HS-5 (cell line): ENCODE measurements at places on chromosomes 2 and 18.

GRCh38 chr2:141417246-141417797, 713.5 kb downstream of the LRP1B start:
- no peak for DNase-seq

DNA sequence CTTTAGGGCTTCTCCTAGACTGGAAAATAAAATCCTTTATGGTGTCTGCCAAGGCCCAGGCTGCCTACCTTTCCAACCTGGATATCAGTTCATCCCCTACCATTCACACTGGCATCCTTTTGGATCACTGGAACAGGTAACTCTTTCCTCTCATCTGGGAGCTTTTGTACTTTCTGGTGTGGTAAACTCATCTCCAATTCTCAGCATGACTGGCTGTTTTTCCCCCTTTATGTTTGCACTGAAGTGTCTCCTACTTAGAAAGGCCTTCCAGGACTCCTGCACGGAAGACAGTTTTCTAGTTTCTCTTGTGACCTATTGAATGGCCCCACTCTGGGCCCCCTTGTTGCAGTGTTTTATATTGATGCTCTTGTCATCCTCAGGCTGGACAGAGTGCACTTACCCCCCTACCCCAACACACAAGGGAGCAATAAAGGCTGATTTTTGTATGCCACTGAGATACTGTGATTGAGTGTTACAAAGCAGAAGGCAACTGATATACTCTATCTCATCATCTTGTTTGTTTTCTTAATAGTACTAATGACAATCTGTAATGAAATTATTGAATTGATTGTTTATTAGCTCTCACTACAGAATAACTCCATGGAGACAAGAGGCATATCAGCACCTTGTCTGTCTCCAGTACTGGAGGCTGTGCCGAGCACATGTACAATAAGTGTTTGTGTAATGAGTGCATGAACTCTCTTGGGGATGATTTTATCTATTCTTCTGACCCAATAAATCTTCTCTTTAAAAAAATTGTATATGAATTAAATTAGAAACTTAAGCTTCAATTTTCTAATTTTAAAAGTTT, 129.9 kb downstream of the PIEZO2 start:
- no peak for DNase-seq

- no peak for DNase-seq
These were observed 196.8 kb downstream of the SLC8A1 start for GRCh38 chr2:40255103-40255502.

GRCh38 chr18:74115046-74115445, 32.6 kb downstream of the FBXO15 start:
- no peak for DNase-seq

DNA sequence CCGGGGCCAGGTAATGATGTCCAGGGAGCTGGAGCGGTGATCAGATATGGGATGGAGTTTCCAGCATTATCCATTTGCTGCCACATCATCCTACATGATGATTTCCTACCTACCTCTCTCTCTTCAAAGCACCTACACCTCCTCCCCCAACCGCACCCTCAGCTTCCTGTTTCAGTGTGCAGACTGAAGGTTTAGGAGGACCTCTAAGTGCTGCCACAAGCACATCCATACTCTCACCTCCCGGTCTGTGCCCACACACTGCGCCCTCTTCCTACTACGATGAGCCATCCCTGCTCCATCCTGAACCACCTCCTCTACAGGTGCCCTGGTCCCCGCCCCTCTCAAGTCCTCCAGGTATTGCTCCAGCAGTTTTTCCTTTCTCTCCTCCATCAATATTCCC, 123.7 kb downstream of the ALPK2 start:
- no peak for DNase-seq

- DNase-seq = peak; percentile 75
These were observed 4.7 kb upstream of the DNAJB2 start for GRCh38 chr2:219274361-219274921.

- no peak for DNase-seq
These were observed 3.9 kb downstream of the DUSP28 start for GRCh38 chr2:240563951-240564560.

DNA sequence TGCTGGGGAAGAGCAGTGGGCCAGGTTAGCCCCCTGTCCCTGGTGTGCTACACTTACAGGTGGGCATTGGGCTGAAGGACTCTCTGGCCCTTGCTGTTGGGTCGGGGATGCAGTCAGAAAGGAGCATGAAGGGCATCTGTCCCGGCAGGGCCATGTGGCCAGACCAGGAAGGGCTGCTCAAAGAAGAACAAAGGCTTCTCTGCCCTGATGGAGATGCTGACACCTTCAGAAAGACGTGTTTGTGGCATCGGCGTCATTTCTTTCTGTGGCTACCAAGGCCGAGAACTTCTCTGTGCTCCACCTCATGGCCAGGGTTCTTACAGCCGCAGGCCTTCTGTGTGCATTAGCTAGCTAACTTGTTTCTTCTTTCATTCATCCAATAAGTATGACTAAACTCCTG, 239.1 kb downstream of the FAM210A start:
- no peak for DNase-seq

GRCh38 chr2:217382794-217383193, 522.9 kb upstream of the TNP1 start:
- DNase-seq = no peak

GRCh38 chr2:217339753-217340152, 479.9 kb upstream of the TNP1 start:
- DNase-seq = no peak

DNA sequence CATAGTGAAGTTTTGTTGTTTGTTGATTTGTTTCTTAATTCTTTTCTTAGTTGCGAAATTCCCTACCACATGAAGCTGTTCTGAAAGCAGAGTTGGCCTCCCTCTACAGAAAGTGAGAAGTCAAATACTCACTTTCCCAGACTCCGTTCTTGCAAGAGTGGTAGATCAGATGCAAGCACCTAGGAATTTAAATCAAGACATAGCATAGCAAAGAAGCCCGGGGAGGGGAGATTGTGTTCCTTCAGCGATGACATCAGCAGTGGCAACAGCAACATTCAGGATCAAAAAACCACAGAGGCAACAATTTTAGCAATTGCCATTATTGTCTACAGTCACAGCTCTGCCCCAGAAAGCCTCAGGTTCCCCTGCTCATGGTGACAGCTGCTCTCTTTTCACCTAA, 580.0 kb downstream of the RNF144A start:
- no peak for DNase-seq

DNA sequence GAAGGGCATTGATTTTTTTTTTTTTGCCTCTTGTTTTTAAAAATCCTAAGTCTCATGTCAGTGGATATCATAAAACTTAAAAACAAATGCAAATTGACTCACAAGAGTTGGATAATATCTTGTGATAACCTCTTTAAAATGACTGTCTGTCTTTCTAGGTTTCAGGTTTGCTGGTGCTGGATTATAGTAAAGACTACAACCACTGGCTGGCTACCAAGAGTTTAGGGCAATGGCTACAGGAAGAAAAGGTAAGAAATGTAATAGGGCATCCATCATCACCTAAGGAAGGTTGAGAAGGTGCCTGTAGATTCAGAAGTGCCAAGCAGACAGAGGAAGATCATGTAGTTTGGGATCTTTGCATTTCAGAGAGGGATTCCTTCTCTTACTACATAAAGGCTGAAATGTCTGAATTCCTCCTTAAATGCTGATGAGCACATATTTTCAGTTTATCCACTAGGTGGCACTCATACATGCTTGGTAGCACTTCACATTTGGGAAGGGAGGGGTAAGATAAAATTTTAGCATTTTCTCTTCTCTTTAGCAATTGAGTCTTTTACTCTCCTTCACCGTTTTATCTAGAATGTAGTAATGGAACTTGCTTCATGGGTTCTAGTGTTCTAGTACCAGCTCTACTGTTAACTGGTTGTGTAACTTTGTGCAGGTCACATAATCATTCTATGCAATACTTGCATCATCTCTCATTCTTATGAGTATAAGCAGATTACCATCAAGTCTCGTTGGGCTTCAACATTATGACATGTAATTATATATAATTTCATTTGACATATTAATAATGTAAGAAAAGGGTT, 21.1 kb downstream of the CPS1 start:
- peak; percentile 47 for DNase-seq

- DNase-seq = no peak
These were observed 131.7 kb downstream of the TAF4B start for GRCh38 chr18:26357960-26358359.

- DNase-seq = no peak
These were observed 156.9 kb upstream of the ITGA6 start for GRCh38 chr2:172270278-172271079.

GRCh38 chr2:7436096-7436906, 519.1 kb downstream of the RNF144A start:
- DNase-seq = no peak

DNA sequence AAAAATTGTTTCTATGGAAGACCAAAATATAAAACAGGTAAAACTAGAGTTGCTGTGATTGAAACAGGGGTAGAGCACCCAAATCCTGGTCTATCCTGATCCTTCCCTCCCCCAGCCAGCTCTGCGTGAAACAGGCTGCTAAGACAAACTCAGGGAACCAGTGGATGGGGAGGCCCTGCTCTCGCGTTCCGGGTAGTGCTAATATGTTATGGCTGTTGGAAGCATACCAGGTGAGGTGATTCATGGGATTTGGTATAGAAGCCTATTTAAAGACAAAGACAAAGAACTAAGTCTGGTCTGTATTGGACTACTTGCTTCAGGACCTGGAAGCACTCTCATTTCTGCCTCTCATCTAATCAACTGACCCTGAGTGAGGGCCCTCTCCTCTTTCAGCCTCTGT, 63.0 kb upstream of the CCBE1 start:
- no peak for DNase-seq

GRCh38 chr2:221120643-221121042, 451.5 kb downstream of the EPHA4 start:
- no peak for DNase-seq

- DNase-seq = no peak
These were observed 68.9 kb upstream of the CBLN2 start for GRCh38 chr18:72612894-72613533.

DNA sequence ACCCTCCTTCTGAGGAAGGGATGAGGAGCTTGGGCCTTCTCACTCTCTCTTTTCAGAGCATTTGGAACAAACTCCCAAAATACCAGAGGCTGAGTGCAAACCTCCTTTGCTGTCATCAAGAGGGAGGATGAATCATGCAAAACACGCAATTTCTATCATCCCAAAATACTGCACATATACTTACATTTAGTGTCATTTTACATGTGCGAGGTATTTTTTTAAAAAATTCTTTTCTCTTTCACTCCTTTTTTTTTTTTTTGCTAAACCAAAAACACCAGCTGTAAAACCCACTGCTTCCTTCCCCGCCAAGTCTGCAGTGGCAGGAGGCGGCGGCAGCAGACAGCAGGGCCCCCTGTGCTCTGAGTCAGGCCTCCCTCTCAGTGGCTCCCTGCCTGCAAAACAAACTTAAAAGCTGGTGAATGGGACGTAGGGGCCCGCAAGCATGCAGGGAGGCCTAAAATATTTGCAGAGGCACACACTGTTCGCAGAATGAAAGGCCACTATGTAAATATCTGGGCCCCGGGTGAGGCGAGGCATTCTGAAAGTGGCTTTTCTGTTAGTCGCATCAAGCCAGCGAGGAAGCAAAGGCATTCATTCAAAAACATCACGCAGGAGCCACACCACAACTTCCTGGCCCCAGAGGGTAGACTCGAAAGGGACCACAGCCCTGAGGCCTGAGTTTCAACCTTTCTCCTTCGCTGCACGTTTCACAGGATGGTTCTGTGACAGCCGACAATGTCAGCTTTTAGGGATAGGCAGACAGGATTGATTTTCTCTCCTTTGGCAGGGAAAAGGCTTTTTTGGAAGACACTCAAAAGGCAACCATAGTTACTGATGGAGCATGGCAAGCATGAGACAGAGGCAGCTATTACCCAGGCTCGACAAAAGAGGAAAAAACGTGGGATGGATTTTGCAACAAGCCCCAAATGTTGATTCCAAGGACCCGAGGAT, 73.4 kb downstream of the ACTR2 start:
- peak; percentile 76 for DNase-seq

GRCh38 chr2:147789287-147789686, 55.5 kb upstream of the ACVR2A start:
- no peak for DNase-seq

DNA sequence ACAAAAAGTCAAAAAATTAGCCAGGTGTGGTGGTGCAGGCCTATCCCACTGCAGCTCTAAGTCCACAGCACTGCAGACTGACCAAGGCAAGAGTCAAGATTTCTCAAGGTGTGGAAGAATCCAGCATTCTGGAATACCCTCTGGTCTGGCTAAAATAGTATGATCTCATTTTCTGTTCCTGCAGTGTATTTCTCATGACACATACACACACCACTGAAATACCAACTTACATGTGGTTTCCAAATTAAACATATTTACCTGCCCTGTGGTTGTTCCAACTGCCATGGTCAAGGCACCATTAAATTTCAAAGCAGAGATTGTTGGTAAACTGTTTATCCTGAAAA, 30.9 kb downstream of the NOL10 start:
- no peak for DNase-seq

DNA sequence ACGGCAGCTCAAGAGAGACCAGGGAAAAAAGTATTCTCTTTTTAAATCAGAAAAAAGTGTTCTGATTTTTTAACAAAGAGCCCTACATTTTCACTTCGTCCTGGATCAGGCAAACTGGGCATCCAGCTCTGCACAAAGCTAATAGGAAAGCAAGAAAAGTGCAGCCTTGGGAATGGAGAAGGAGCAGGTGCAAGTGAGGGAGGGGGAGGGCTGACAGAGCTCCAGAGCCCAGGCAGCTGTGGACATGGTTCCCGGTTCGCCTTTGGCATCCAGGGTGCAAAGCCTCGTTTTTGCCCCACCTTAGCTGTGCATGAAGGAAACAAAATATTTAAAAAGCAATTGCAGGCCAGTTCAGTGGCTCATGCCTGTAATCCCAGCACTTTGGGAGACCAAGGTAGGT, 82.2 kb downstream of the FAM124B start:
- no peak for DNase-seq

GRCh38 chr2:19783935-19784334, 117.8 kb downstream of the TTC32 start:
- no peak for DNase-seq

DNA sequence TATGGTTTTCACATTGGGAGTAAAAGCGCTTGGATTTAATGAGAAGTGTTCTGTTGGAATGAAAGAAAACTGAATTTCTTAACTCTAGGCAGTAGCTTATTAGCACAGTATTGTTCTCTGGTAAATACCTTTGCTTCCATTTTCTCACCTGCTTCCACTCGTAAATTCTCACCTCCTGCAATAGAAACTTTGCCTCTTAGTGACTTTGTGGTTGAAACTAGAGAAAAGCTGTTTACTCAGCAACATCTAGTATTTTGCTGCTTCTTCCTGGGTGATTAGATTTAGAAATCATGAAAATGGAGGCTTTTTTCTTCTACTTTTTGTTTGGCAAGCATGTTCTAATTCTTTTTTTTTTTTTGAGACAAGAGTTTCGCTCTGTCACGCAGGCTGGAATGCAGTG, 385.4 kb downstream of the SPAG16 start:
- DNase-seq = no peak

- DNase-seq = no peak
These were observed 454.9 kb downstream of the LPIN1 start for GRCh38 chr2:12201369-12201768.

DNA sequence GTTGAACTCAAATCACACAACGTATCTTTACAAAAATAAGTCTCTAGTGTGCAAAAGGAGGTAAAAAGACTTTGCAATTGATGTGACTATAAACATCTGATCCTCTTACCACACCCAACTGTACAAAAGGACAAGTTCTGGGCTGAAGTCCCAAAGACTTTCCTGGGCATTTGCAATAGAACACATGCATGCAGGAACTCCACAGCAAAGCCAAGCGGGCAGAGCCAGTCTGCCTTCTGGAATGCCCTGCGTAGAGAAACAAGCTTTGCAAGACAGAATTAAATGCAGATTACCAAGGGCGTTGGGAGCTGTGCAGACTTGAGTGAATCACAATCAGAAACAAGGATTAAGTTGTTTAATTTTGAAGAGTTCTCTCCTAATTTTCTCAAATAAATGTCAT, 208.4 kb upstream of the ZNF521 start:
- DNase-seq = no peak
